ENCODE measurements at places on chromosomes 2 and 18.

GRCh38 chr2:17317439-17317976, 200.7 kb downstream of the RAD51AP2 start:
- DNase-seq, result no peak

- no peak for DNase-seq
These were observed 201.1 kb downstream of the DCC start for GRCh38 chr18:52541056-52541455.

GRCh38 chr18:76886112-76886511, 63.8 kb downstream of the ZNF236 start:
- DNase-seq, result no peak

GRCh38 chr2:16223841-16224177, 283.5 kb downstream of the MYCN start:
- DNase-seq, result no peak

DNA sequence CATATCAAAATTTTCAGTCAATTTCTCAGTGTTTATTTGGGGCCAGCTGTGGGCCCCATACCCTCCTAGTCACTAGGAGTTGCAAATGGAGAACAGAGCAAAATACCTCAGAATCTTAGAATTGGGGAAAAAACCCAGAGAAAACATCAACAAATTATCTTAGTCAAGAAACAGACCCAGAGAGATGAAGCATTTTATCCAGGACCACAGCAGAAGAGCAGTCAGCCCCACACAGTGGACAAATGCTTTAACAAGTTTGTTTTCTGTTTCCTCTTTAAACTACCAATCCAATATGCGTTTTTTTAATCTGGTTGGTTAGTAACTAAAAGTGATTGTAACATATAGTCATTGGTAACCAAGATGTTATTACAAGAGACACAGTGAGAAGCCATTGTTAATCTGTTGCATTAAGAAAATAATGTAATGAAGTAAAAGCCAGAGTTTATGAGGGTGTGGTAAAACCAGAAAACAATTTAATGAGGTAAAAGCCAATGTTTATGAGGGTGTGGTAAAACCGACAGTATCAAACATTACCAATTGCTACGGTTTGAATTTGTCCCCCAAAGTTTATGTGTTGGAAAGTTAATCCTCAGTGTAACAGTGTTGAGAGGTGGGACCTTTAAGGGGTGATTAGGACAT, 60.7 kb upstream of the COX7A2L start:
- DNase-seq, result no peak
